ENCODE measurements at places on chromosomes 16 and 17.

DNA sequence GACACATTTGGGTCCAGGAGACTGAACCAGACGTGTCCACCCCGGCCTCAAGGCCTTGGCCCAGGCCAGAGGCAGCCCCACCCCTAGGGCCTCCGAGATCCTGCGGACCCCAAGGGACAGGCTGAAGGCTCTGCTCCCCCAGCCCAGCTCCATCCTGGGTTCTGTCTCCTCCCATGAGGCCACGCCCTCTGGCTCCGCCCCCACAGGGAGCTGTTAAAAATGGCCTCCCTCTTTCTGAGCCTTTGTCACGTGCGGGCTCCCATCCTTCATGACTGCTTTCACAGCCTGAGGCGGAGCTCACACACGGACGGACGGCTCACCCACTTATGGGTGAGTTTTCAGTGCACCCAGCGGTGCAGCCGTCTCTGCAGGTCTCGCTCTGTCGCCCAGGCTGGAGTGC, 6.5 kb upstream of the CACNA1H start:
- no peak for DNase-seq

DNA sequence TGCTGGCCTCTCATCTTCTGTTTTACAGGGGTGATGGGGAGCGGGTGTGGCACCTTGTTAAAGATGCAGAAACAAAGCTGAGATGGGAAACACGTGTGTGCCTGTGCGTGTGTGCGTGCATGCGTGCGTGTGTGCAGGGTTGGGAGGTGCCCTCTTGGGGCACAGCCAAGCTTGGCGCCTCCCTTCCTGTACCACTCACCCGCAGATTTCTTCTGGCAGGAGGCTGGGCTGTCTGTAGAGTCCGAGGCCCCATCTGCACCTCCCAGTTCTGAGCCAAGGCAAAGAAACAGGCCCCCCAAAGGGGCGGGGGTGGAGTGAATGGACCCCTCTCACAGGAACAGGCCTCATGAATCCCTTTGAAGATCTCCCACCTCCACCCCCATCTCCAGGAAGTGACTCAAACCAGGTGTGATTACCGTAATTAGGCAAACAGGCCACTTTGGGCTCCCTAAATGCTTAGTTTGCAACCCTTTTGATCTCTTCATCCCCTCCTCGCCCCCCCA, 20.9 kb downstream of the TNS4 start:
- peak; percentile 66 for DNase-seq

GRCh38 chr16:55494994-55495421, 13.9 kb upstream of the LPCAT2 start:
- no peak for DNase-seq

GRCh38 chr17:60590070-60590469, 9.9 kb upstream of the PPM1D start:
- DNase-seq: no peak

GRCh38 chr16:7571366-7571765, 238.7 kb downstream of the RBFOX1 start:
- no peak for DNase-seq

DNA sequence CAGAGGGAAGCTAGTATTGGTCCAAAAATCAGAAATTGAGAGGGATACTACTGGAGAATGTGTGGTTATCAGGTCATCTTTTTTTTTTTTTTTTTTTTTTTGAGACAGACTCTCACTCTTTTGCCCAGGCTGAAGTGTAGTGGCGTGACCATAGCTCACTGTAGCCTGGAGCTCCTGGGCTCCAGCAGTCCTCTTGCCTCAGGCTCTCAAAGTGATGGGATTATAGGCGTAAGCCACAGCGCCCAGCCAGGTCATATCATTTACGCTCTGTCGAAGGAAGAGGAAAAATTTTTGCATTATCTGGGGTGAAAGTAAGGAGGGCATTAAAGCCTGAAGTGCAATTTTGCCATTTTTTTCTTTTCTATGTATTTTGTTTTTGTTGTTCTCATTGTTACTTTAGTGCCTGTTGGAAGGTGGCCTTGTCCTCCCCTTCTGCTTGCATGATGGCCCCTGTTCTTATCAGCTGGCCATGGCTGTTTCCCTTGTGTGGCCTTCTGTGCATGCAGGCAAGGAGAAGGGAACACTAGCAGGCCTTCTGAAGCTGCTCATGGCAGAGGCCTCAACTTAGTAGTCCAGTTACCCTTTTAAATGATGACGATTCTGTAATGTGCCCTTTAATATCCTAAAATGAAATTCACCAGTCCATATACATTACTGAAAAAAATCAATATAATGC, 118.3 kb downstream of the SPECC1 start:
- no peak for DNase-seq

GRCh38 chr17:8176197-8176940, at the start of gene TMEM107:
TMEM107 (minus strand) TSS chr17:8176380; CDS start chr17:8176286, 94 bp downstream.
- DNase-seq: peak; percentile 73

DNA sequence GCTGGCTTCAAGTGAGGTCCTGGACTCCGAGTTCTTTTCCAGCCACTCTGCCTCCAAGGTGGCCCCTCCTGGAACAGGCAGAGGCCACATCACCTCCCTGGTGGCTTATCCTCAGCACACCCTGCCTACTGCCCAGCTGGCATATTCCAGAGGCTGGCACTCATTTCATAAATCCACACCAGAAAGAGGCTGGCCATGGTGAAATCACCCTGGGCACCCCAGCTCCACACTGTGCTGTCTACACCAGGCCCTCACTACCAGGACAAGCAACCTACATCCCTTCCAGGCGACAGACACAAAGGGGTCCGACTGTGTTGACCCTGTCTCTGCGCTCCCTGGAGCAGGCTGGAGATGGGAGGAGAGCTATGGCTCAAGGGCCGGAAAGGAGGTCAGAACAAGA, 100.2 kb downstream of the C16orf78 start:
- DNase-seq: no peak

- DNase-seq: no peak
Measured at GRCh38 chr16:89172528-89173173, 1.1 kb downstream of the CDH15 start.

GRCh38 chr17:42031584-42031983, 11.7 kb downstream of the NKIRAS2 start:
- DNase-seq: no peak

DNA sequence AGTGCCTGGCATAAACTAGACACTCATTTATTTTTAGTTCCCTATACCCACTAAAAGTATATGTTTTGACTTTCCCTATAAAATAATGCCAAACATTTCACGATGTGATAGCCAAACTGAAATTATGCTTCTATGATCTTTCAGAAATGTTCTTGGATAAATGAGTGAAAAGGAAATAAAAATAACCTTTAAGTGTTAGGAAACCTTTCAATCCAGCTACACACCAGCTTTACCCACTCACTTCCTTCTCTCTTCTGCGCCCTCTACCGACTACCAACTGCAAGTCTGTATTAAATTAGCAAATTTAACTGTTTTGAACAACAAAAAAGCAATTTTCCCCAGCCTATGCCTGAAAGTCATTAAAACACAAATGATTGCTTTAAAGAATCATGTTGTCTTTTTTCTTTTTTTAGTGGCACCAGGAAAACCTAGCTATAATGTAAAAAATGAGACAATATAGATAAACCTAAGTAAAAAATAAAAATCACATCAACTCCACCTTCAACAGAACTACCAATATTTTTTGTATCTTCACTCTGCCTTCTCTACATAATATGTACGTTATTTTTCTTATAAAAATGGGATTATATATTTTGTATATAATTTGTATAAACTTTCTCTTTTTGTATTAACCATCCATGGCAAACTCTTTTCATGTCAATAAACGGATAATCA, 13.2 kb upstream of the TMEM100 start:
- no peak for DNase-seq

GRCh38 chr17:2943981-2944380, 119.4 kb downstream of the OR1D5 start:
- DNase-seq: no peak

DNA sequence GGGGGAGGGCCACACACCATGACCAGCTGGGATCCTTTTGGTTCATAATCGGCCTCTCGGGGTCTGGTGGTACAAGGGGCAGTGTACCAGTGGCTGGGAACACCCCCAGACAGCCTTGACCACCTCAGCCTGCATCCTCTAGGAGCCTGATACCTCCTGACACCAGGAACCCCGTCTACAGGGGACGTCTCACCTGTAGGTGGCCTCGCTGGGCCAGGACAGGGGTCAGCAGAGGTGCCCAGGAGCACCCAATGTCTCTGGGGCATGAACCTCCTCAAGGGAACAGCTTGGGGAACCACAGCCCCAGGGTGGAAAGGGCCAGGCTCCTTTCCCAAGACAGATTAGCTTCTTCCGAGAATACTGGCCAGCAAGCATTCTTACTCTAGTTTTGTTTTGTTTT, 2.5 kb upstream of the METRNL start:
- no peak for DNase-seq

GRCh38 chr17:28524476-28525424, 18.6 kb downstream of the FOXN1 start:
- DNase-seq: no peak

- DNase-seq: no peak
Measured at GRCh38 chr17:43020030-43020621, 2.1 kb downstream of the VAT1 start.

DNA sequence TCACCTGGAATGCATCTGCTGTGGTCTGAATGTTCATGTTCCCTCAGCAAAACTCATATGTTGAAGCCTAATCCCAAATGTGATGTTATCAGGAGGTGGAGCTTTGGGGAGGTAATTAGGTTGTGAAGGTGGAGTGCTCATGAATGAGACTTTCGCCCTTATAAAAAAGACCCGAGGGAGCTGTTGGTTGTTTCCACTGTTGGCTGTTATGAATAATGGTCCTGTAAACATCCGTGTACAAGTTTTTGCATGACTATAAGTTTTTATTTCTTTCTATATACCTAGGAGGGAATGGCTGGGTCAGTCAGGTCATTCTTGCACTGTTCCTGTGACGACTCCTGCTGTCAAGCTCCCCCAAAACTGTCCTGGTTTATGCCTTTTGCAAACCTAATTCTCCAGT, 9.6 kb upstream of the CHP2 start:
- no peak for DNase-seq

DNA sequence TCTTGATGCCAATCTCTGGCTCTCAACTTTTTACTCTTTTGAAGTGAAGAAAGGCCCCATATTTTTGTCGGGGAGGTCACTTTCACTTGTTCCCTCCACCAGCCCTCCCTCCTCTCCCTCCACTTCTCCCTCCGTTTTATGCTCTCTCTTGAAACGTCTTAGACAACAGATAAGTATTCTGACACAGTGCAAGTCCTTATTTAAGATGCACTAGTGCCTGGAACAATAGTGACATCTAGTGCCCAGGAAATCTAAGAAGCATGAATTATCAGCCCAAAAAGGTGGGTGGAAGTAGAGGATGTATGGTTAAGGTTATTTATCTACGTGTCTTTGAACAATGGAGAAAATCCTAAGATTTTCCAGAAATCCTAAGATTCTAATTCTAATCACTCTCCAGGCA, 17.9 kb downstream of the PSME3IP1 start:
- DNase-seq: no peak

- no peak for DNase-seq
Measured at GRCh38 chr16:56985288-56985961, 3.9 kb upstream of the NLRC5 start.

- DNase-seq: no peak
Measured at GRCh38 chr16:79195938-79196337, 404.6 kb downstream of the MAF start.

DNA sequence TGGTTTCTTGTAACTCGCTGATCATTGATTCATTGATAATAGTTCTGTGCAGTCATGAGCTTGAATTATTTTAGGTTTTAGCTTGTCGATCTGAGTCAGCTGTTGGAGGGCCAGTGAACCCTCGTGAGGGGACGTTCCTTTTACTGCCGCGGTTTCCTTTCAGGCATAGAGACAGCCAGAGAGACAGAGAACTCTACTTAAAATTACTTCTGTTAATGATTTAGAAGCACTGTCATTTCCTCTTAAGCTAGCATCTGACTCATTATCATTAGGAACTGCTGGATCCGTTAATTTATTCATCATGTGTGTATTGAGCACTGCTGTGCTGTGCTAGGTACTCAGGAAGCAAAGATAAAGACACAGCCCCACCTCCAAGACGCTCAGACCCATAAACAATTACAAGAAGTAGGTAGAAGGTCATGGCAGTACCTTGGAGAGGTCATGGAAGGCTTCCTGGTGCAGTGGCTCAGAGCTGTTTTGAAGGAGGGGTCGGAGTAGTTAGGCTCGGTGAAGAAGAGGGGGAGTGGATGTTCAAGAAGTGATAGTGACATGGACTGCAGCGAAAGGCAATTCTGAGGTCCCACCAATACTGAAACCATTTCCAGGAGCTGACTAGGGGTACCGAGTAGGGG, 3.3 kb downstream of the PGS1 start:
- DNase-seq: no peak

GRCh38 chr17:12744298-12744697, 45.0 kb upstream of the ARHGAP44 start:
- no peak for DNase-seq
